ENCODE measurements at places on chromosomes 6 and 20.

- no peak for DNase-seq
Observed at GRCh38 chr6:86686496-86686895, 250.8 kb upstream of the HTR1E start.

DNA sequence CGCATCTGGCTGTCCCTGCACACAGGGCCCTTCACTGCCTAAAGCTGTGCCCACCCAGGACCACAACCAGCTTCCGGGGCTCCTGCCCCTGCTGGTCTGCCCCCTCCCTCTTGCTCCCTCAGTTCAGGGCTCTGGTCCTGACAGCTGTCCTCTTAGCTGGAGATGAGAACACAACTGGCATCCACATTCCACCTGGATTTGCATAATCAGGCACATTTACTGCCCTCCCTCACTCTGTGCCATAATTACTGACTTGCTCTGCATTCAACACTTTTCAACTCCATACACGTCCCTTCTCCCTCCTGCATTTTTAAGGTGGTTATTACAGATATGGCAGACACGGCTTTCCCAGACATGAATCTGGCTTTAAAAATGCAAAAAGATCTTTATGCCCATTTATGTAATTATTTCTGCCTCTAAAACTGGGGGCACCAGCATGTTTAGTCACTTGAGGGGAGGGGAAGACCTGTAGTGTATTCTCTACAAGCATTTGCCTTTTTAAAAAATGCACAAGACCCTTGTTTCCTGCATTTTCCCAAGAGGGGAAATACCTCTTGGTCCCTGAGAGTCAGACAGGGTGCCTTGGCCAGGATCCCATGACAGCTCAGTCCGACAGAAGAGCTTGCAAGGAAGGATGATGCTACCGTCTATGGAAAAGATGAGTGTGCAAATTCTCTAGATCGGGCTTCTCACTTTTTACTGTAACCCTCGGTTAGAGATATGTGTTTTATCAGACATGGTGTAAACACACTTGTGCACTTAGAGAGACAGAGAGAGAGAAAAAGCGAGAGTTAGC lies 401.8 kb downstream of the PREX1 start:
- DNase-seq, result no peak

GRCh38 chr6:14987490-14987889 lies 258.4 kb upstream of the JARID2 start:
- DNase-seq, result no peak

GRCh38 chr6:39495640-39496039 lies 173.1 kb upstream of the KCNK16 start:
- no peak for DNase-seq

DNA sequence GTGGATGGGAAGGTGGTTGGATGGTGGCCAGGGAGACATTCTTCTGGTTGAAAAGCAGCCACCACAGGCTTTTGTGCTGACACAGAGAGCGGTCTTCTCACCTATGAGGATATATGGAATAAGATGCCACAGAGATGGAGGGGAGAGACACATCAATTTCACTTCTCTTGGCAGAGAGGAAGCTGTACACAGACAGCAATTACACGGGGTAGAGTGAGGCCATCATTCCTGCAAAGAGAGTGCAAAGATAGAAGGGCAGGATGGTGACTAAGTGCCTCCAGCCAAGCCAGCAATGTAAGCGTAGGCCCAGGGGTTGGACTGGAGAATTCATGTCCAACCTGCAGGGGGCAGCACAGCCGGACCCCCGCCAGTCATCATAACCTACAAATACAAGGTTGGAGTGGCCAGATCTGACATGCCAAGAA lies 56.4 kb downstream of the NRN1 start:
- peak; percentile 8 for DNase-seq

DNA sequence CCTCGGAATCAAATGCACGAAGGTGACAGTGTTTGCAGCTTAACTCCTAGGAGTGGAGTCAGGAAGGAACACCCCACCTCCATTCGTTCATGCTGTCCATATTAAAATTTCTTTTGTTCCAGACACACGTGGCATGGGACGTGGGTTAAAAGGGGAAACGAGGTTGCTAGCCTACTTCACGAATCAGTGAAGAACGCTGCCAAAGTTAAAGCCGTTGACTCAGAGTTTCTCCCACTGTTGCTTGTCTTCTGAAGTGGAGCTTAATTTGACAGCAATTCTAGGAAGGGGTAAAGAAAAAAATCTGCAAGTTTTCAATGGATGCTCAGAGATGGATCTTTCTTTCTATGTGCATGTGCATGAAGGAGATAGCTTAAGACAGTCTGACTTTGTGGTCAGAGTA lies 499.1 kb downstream of the CD83 start:
- DNase-seq, result no peak

GRCh38 chr20:38501858-38502436 lies 29.3 kb downstream of the RALGAPB start:
- no peak for DNase-seq

DNA sequence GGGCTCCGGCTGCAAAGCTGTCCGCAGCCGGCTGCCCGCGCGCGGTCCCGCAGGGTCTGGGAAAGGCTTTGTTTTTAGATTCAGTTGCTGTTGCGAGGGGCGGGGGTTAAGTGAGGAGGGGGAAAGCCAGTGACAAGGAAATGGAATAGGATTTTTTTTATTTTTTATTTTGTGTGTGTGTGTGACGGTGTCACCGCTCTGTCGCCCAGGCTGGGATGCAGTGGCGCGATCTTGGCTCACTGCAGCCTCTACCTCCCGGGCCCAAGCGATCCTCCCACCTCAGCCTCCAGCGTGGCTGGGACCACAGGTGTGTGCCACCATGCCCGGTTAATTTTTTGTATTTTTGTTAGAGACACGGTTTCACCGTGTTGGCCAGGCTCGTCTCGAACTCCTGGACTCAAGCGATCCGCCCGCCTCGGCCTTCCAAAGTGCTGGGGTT lies 615 bp upstream of the UBE2J1 start:
- DNase-seq, result peak; percentile 9

- DNase-seq, result no peak
Observed at GRCh38 chr6:34521463-34522285, 34.5 kb downstream of the SPDEF start.

GRCh38 chr6:41774841-41775240 lies 4.9 kb downstream of the FRS3 start:
- no peak for DNase-seq

DNA sequence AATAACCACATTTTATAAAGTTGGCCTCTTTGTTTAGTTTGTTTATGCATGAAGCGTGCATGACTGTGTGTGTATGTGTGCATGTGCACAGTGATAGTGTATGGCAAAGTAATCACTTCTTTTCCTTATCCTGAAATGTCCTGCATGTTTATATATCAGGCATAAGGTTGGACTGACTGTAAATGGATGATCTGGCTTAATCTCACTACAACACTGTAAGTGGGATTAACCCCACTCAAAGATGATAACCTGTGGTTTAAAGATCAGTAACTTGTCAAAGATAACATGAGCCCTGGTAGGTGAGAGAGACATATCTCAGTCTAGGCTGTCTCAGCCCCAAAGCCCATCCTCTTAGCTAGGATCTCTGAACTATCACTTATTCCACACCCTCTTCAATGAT lies 376.6 kb upstream of the TSHZ2 start:
- no peak for DNase-seq

DNA sequence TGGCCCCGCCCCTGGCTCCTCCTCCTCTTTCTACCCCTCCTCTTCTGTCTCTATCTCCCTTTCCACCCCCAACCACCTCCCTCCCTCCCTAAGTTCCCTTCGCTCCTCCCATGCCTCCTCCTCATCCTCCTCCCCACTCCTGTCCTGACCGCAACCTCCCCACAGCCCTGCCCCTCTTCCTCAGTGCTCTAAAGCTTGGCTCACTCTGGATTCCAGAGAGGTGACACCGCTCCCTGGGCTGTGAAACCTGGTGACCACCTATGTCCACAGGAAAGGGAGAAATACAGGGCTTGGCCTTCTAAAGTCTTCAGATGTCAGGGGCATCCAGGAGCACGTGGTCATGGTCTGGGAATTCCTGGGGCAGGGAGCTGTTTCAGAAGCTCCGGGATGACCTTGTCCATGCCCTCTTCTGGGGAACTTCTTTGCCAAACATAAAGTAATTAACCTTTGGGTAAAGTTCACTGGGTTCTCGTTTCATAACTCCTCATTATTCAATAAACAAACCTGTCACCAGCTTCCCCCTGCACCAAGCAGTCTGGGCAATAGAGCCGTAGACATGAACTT lies 345 bp upstream of the CST5 start:
- DNase-seq, result no peak

GRCh38 chr20:33675136-33675959 lies 1.1 kb upstream of the NECAB3 start:
- DNase-seq, result no peak
